Osteoblast (primary cell): ENCODE measurements at places on chromosomes 4 and X.

DNA sequence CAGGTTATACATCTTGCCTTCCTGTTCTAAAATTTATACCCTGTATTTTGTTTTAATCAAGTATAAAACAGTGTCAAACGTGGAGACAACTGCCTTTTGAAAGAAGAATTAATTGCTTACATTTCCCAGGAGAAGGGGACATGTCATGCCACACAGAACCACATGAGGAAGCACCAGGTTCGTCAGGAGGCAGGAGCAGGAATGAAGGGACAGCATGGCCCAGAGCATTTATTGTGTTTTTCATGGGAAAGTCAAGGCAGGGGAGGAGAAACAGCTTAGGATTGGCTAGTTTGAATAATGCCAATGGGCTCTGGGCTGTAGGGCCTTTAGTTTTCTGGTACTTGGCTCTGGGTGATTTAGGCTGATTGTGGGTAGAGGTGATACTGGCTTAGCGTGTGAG is 203.7 kb downstream of the CFAP299 start:
- no peak overlapping the region for H3K27ac ChIP-seq
- no peaks in the 10 kb centered on the region for H3K36me3 ChIP-seq
- no peaks in the 10 kb centered on the region for H3K4me1 ChIP-seq
- H3K4me3 ChIP-seq = no peak overlapping the region
- H3K27me3 ChIP-seq = no peaks in the 10 kb centered on the region
- DNase-seq = no peak

DNA sequence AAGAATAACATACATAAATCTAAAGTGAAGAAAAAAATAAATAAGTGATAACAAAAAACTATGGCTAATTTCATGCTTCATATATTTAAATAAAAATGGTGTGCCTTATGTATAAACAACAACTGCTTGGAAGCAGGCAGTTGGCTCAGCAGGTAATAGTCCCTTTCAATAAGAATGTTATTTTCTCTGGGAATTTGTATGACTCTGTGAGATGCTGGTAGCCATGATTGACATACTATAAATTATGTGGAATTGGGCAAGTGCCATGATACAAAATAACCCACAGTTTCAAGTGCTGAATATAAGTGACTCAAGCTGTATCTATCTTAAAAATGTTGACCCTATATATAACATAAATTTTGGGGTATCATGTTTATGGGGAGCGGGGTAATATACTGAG is 546.5 kb downstream of the SPOCK3 start:
- no peak for DNase-seq
- H3K36me3 ChIP-seq = no peaks in the 10 kb centered on the region
- H3K4me1 ChIP-seq = no peaks in the 10 kb centered on the region
- H3K27ac ChIP-seq = no peak overlapping the region
- H3K27me3 ChIP-seq = no peaks in the 10 kb centered on the region
- no peak overlapping the region for H3K4me3 ChIP-seq

GRCh38 chr4:130812117-130812765 is 1716.3 kb downstream of the C4orf33 start:
- no peaks in the 10 kb centered on the region for H3K36me3 ChIP-seq
- H3K4me3 ChIP-seq = no peak overlapping the region
- no peak for DNase-seq

DNA sequence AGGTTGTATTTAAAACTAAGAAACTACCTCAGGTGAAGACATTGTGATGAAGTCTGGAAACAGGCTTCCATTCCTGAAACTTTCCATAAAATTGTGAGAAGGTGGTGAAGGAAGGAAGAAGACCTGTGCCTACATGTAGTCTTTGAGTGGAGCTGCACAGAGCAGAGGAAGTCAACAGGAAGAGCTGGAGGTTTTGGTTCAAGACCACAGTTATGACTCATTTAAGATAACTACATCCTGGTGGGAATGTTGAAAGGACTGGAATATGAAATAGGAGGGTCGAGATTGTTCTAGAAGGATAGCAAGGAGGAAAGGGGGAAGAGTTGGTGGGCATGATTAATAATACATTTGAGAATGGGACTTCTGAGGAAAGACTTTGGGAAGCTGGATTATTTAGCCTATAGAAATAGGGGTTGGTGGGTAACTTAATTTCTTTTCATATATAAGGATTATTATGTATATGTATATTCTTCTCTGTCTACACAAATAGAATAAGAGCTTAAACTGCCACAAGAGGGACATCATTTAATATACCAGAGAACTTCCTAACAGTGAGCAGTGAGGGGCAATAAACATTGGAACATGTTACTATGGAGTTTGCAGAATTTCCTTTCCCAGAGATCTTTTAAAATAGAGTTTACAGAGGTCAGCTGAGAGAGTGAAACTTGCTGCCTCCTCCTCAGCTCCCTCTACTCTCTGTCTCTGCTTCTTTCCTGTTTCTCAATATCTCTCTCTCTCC is 23.5 kb downstream of the AWAT2 start:
- no peaks in the 10 kb centered on the region for H3K4me1 ChIP-seq
- no peak overlapping the region for H3K4me3 ChIP-seq
- no peak for DNase-seq
- no peaks in the 10 kb centered on the region for H3K36me3 ChIP-seq
- peaks cover 42% of the 10 kb centered on the region for H3K27me3 ChIP-seq
- no peak overlapping the region for H3K27ac ChIP-seq

DNA sequence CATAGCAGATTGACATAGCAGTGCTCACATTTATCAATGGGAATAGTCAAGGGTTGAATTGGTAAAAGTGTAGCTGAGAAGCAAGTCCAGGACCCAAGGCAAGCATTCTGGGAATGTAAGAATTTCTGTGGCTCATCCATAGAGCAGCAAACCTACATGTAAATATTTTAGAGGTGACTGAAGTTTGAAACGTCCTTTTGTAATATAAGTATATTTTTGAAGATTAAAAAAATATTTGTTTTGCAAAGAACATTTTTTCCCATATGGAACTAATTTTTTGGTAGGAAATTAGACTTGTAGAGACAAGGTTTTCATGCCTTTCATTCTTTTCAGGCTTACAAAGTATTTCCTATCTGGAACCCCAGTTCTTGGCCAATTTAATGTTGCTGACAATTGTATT is 104.0 kb downstream of the TEX13A start:
- no peaks in the 10 kb centered on the region for H3K4me1 ChIP-seq
- H3K27ac ChIP-seq = no peak overlapping the region
- H3K4me3 ChIP-seq = no peak overlapping the region
- DNase-seq = no peak

GRCh38 chr4:7242766-7243165 is 50.4 kb downstream of the SORCS2 start:
- no peaks in the 10 kb centered on the region for H3K4me1 ChIP-seq
- no peaks in the 10 kb centered on the region for H3K27me3 ChIP-seq
- H3K36me3 ChIP-seq = no peaks in the 10 kb centered on the region
- DNase-seq = no peak
- H3K4me3 ChIP-seq = no peak overlapping the region

DNA sequence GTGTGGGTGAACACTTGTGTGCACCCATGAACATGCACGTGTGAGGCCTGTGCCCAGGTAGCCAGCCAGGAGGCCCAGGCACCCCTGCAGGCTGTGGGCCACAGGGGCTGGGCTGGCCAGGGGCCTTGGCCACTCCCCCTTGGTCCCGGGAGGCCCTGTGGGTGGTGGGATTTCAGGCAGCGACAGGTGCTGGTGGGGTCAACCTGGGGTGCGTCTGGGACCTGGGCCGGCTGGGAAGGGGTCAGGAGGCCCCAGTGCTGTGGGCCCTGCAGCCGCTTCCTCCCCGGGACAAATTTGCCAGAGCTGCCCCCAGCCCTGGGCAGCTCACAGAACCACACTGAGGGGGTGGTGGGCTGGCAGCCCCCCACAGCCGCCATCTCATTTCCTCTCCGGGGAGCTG is 7.9 kb downstream of the FGFRL1 start:
- H3K36me3 ChIP-seq = no peaks in the 10 kb centered on the region
- no peak overlapping the region for H3K27ac ChIP-seq
- H3K4me1 ChIP-seq = no peaks in the 10 kb centered on the region

- H3K4me3 ChIP-seq = no peak overlapping the region
- no peaks in the 10 kb centered on the region for H3K27me3 ChIP-seq
- H3K27ac ChIP-seq = no peak overlapping the region
- no peaks in the 10 kb centered on the region for H3K36me3 ChIP-seq
- no peaks in the 10 kb centered on the region for H3K4me1 ChIP-seq
Measured at GRCh38 chr4:181213551-181213950, 1029.7 kb upstream of the TENM3 start.

GRCh38 chr4:118790544-118790943 is 45.4 kb downstream of the SEC24D start:
- no peak for DNase-seq
- H3K36me3 ChIP-seq = peaks cover 65% of the 10 kb centered on the region
- no peak overlapping the region for H3K4me3 ChIP-seq
- H3K27ac ChIP-seq = no peak overlapping the region

DNA sequence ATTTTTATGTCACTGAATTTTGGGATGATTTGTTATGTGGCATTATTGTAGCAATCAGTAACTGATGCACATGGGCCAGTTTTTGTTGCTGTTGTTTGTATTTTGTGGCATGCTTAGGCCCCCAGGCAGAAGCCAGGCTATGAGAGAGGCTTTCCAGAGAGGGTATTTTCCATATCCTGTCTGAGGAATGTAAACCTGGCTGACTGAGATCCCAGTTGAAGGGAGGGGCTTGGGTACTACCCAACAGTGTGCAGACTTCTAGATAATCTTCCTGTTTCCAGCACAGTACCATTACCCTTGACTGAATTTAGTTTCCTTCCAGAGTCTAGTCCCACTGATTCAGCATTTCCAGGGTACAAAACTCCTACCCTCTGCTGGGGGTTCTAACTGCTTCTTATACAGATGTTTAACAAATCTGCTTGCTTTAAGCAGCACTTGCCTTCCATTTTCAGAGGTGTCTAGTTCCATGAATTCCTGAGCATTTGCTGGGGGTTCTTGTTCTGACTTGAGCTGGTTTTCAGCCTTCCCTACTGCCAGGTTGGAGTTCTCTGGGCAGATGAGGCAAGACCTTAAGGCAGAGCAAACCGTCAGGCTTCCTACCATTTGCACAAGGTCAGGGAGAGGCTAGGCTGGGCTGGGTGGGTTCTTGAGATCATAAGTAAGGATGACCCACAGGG is 104.7 kb upstream of the EGFL6 start:
- no peaks in the 10 kb centered on the region for H3K4me1 ChIP-seq
- H3K36me3 ChIP-seq = no peaks in the 10 kb centered on the region
- no peaks in the 10 kb centered on the region for H3K27me3 ChIP-seq
- no peak overlapping the region for H3K27ac ChIP-seq
- DNase-seq = no peak

DNA sequence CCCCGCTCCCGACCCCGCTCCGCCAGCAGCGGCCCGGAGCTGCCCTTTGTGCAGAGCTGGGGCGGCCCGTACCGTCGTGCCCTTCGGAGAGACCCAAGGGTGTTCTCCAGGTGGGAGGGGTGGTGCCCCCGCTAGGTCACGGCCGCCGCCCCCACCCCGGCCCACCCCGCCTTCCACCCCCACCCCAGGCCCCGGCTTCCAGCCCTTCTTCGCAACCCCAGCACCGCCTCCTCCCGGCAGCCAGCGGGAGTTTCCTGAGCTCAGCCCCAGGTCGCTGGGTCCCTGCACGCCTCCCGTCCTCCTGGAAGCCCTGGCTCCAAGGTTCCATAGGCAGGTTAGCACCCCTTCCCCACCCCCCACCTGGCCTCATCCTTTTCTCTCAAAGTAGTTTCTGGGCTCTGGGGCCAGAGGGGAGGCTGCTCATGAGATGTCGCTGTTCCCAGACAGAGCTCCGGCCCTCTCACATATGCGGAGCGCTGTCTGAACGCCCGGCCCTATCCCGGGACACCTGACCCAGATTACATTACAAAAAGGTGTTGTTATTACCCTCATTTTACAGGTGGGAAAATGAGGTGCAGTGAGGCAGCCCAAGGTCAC is 25.2 kb upstream of the FGFR3 start:
- no peaks in the 10 kb centered on the region for H3K4me1 ChIP-seq
- peaks cover 25% of the 10 kb centered on the region for H3K27me3 ChIP-seq
- H3K36me3 ChIP-seq = no peaks in the 10 kb centered on the region

DNA sequence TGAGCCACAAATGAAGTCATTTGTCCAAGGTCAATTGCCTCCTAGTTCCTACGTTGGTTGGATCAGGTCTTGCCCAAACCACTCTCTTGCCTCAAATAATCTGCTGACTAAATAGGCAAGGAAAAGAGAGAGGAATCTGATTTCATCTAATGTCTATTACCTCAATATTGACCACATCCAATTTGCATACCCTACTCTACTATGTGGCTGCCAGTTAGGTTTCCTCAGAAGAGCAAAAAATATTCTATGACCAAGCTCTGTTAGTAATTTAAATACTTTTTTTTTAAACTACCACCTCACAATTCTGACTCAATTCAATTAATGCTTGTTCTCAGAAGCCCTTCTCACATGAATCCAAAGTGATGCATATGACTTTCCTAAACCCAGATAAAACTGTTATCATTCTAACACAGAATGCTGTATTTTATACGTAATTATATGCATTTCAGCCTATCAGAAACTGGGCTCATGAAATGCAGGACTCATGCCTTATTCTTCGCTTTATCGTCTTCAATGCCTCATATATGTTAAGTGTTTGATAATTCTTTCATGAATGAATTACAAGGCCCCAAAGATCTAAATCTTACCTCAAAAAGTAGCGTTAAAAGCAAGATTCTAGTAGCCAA is 98.6 kb downstream of the HUWE1 start:
- H3K27ac ChIP-seq = no peak overlapping the region
- H3K36me3 ChIP-seq = peaks cover 85% of the 10 kb centered on the region
- H3K27me3 ChIP-seq = peaks cover 3% of the 10 kb centered on the region
- no peak overlapping the region for H3K4me3 ChIP-seq
- no peaks in the 10 kb centered on the region for H3K4me1 ChIP-seq
- DNase-seq = no peak

GRCh38 chr4:70979445-70980008 is 13.9 kb upstream of the DCK start:
- H3K27ac ChIP-seq = no peak overlapping the region
- H3K27me3 ChIP-seq = no peaks in the 10 kb centered on the region
- no peaks in the 10 kb centered on the region for H3K4me1 ChIP-seq
- no peak for DNase-seq
- no peak overlapping the region for H3K4me3 ChIP-seq

DNA sequence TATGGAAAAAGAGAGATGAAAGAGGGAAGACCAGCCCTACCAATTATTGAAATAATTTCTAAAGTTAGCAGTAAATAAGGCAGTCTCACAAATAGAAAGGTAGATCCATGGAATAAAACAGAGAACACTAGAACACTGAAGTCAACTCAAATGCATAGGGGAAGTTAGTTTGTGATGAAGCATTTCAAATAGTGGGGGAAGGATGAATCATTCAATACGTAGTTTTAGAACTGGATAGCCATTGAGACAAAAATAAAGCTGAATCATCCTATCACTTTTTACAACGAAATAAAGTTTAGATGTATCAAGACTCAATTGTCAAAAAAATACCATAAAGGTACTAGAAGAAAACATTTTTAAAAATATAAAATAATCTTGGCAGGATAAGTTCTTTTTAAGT is 143.2 kb upstream of the DGKK start:
- DNase-seq = no peak
- no peaks in the 10 kb centered on the region for H3K4me1 ChIP-seq
- H3K27ac ChIP-seq = no peak overlapping the region
- no peaks in the 10 kb centered on the region for H3K36me3 ChIP-seq
- H3K27me3 ChIP-seq = peaks cover 5% of the 10 kb centered on the region

- no peaks in the 10 kb centered on the region for H3K36me3 ChIP-seq
- H3K27ac ChIP-seq = no peak overlapping the region
- H3K4me3 ChIP-seq = no peak overlapping the region
- no peaks in the 10 kb centered on the region for H3K4me1 ChIP-seq
Measured at GRCh38 chrX:21745756-21746155, 12.2 kb downstream of the SMPX start.
